ENCODE measurements at places on chromosomes 1 and 21. TPM values are rescaled to one million over a fixed set of nuclear protein-coding genes. Genes with fewer than 3 reads are reported as not detected.

MLLT11 gene
- total RNA-seq: 3.6 TPM

PRAMEF4 gene
- not detected for total RNA-seq

TAS1R2 gene
- not detected for total RNA-seq

RAVER2 gene
- total RNA-seq: 2.3 TPM

UMODL1 gene
- total RNA-seq: not detected

DNAJC28 gene
- 0.17 TPM for total RNA-seq

BCL2L15 gene
- total RNA-seq: 0.43 TPM

GBP5 gene
- total RNA-seq: 84.3 TPM

SELENBP1 gene
- not detected for total RNA-seq

CRP gene
- total RNA-seq: not detected

SPRR4 gene
- not detected for total RNA-seq

DHRS3 gene
- 45.7 TPM for total RNA-seq

SPATA46 gene
- total RNA-seq: not detected

FCRL1 gene
- not detected for total RNA-seq

REN gene
- not detected for total RNA-seq

CHD5 gene
- 0.27 TPM for total RNA-seq

S100A2 gene
- total RNA-seq: 0.77 TPM

MRPS21 gene
- 83.8 TPM for total RNA-seq

AGBL4 gene
- total RNA-seq: not detected

UBR4 gene
- total RNA-seq: 169 TPM

APOBEC4 gene
- total RNA-seq: not detected

SLC44A3 gene
- total RNA-seq: not detected

SPATA1 gene
- 2.7 TPM for total RNA-seq

NBL1 gene
- total RNA-seq: 12.2 TPM

FCRL2 gene
- total RNA-seq: not detected

CRNN gene
- not detected for total RNA-seq

PRKAB2 gene
- 4.4 TPM for total RNA-seq

RAB7B gene
- not detected for total RNA-seq

CAPZB gene
- total RNA-seq: 362 TPM

RHCE gene
- 0.33 TPM for total RNA-seq
